GM23338 (cell line): ENCODE measurements at places on chromosomes 3 and 15. TPM values are rescaled to one million over a fixed set of nuclear protein-coding genes. Genes with fewer than 3 reads are reported as not detected.

DNA sequence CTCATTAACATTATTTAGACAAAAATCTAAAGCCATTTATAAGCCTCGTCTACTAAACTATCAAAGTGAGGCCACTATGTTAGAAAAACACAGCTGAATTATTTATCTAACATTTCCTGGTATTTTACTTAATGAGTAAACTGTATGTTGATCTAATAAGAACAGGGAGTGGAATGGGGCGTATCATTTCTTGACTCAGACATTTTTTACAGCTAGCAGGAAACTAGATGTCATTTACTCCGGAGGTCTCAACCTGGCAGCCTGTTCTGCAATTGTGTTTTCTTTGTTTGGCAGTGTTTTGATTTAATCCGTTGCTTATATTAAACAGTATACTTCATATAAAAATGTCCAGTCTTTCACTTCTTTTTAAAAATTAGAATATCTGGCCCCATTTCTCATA lies 79.1 kb upstream of the ABI3BP start:
- H3K4me3 ChIP-seq, result no peak overlapping the region
- no peak for DNase-seq
- no peaks in the 10 kb centered on the region for H3K4me1 ChIP-seq
- H3K27me3 ChIP-seq, result no peaks in the 10 kb centered on the region
- no peak overlapping the region for H3K27ac ChIP-seq

DNA sequence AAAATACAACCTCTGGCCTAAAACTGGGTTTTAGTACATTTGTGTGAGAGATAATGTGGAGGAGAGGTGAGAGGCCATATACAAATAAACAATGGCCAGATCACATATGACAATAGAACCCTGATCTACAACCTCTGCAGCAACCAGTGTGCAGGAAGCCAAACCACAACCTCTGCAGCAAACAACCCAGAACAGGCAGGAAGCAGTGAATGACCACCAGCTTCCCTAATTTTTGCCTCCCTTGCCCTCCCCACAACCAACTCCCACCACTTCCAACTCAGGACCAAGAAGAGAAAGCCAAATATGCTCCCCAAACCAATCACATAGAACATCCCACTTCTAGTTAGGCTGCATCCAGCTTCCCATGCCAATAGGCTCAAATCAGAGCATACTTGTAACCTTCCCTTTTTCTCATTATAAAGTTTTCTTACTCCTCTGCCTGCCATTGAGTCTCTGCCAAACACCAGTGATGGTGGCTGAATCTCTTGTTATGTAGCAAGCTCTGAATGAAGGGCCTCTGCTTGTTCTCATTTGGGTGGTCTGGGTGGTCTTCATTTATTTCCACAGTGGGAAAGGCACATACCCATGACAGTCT lies 102.6 kb upstream of the GAP43 start:
- H3K27me3 ChIP-seq, result no peaks in the 10 kb centered on the region
- no peak overlapping the region for H3K27ac ChIP-seq
- H3K36me3 ChIP-seq, result no peaks in the 10 kb centered on the region
- H3K4me1 ChIP-seq, result peaks cover 23% of the 10 kb centered on the region
- no peak for DNase-seq
- H3K4me3 ChIP-seq, result no peak overlapping the region

GRCh38 chr15:69744391-69745162 lies 292.0 kb downstream of the RPLP1 start:
- no peak for DNase-seq
- no peak overlapping the region for H3K27ac ChIP-seq
- no peaks in the 10 kb centered on the region for H3K4me1 ChIP-seq
- no peak overlapping the region for H3K4me3 ChIP-seq
- no peaks in the 10 kb centered on the region for H3K36me3 ChIP-seq

DNA sequence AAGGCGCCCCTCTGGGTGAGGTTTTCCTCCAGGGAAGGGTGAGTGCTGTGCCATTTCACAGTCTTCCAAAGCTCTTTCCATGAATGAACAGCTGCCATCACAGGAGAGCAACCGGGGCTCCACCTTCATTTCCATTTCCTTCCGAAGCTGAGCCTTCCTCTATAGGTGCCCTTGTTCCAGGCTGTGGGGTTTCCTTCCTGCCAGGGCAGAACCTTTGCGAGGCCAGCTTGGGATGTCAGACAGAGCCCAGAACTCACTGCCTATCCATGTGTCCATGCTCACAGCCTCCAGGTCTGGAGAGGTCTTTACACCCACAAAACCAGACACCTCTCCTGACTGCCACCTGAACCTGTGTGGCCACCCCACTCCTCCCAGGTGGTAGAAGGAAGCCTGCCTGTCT lies 49.2 kb downstream of the SLCO2A1 start:
- no peaks in the 10 kb centered on the region for H3K27me3 ChIP-seq
- H3K36me3 ChIP-seq, result no peaks in the 10 kb centered on the region
- H3K4me3 ChIP-seq, result no peak overlapping the region
- H3K27ac ChIP-seq, result no peak overlapping the region

DNA sequence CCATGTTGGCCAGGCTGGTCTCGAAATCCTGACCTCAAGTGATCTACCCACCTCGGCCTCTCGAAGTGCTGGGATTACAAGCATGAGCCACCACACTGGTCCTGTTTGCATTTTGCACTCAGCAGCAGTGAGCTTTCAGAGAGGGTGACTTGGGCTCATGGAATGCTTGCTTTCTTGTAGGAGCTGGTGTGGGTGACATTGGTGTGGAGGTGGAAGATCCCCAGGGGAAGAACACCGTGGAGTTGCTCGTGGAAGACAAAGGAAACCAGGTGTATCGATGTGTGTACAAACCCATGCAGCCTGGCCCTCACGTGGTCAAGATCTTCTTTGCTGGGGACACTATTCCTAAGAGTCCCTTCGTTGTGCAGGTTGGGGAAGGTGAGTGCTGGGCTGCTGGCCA lies 90.3 kb downstream of the FLNB start:
- no peaks in the 10 kb centered on the region for H3K27me3 ChIP-seq
- H3K4me3 ChIP-seq, result no peak overlapping the region
- no peaks in the 10 kb centered on the region for H3K4me1 ChIP-seq
- H3K27ac ChIP-seq, result no peak overlapping the region
- DNase-seq, result no peak

GRCh38 chr15:66038387-66039116 lies 169.3 kb downstream of the RAB11A start:
- H3K27me3 ChIP-seq, result no peaks in the 10 kb centered on the region
- H3K27ac ChIP-seq, result no peak overlapping the region
- H3K4me1 ChIP-seq, result peaks cover 44% of the 10 kb centered on the region
- H3K4me3 ChIP-seq, result peak overlapping the region; percentile 25; the same call in 1 of the 2 replicates

DYNLT2B gene
- 7.7 and 11.3 TPM in 2 replicates for total RNA-seq
